Dorsolateral prefrontal cortex (tissue), 122 donors: ENCODE measurements at places on chromosomes 16 and 17. TPM values are rescaled to one million over a fixed set of nuclear protein-coding genes. Genes with fewer than 3 reads are reported as not detected.

PPP1R1B gene
- 238 TPM for total RNA-seq

CCDC78 gene
- total RNA-seq = 4.4 TPM

ALOX15 gene
- 2.3 TPM for total RNA-seq

ATP2A1 gene
- total RNA-seq = 0.71 TPM

CHST4 gene
- total RNA-seq = 0.46 TPM

CIITA gene
- 8.8 TPM for total RNA-seq

RHBDL1 gene
- total RNA-seq = 27.8 TPM

TBC1D16 gene
- total RNA-seq = 31.6 TPM

GRCh38 chr17:50185631-50186471, 15.6 kb downstream of the COL1A1 start:
- no peak for DNase-seq

DNA sequence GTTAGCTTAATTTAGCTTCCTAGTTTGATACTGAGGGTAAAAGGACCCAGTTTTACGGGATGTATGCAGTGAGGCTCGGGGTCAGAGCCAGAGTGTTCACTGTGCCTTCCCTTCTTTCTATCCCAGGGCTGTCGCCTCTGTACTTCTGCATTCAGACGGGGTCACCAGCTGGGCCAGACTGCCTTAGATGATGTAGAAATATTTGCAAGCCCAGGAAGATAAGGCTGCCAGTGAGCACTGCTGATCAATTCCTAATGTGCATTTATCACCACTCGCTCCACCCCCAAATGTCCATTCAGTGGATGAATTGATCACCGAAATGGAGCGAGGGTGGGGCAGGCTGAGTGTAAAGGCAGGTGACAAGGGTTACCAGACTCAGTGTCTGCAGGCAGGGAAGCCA, 9.1 kb downstream of the SHISA6 start:
- no peak for DNase-seq

DNA sequence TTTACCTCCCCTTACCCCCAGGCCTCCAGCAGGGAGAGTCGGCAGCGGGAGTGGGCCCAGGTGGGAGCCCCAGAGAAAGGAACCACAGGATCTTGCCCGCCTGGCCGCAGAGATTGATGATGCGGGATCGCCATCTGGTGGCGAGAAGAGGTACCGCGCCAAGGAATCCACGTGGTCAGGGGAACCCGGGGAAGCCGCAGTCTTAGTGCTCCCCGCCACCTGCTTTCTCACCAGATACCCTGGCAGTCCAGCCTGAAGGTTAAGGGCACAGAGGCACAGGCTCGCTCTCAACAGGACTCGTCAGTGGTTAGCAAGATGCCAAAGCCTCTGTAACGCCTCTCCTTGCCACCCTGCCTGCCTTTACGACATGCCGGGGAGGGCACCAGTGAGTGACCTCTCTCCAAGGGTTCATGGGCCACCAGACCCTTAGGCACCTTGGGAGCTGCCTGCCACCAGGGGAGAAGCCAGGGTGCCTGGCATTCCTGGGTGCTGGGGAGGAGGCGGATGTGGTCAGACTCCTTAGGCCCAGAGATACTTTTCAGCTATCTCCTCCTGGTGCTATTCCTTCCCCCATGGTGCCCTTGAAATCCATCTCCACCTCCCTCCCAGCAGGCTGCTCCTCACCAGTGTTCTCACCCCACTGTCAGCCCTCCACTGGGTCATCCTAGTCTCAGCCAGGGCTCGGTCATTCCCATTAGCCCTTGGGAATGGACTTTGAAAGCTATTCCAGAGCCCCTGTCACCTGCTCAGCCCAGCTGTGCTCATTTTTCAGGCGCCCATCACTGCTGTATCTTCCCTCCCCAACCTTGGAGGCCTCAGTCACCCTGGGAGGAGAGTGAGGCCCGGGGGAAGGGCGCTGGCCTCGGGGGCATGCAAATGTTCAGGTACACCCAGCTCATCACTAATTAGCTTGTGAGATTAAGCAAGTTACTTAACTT, 5.5 kb upstream of the RHBDF2 start:
- DNase-seq = peak; percentile 84

GRCh38 chr16:85449191-85449884, 163.8 kb upstream of the GSE1 start:
- DNase-seq = no peak

- DNase-seq = no peak
These were observed 15.8 kb upstream of the OGFOD3 start for GRCh38 chr17:82434216-82434565.

DNA sequence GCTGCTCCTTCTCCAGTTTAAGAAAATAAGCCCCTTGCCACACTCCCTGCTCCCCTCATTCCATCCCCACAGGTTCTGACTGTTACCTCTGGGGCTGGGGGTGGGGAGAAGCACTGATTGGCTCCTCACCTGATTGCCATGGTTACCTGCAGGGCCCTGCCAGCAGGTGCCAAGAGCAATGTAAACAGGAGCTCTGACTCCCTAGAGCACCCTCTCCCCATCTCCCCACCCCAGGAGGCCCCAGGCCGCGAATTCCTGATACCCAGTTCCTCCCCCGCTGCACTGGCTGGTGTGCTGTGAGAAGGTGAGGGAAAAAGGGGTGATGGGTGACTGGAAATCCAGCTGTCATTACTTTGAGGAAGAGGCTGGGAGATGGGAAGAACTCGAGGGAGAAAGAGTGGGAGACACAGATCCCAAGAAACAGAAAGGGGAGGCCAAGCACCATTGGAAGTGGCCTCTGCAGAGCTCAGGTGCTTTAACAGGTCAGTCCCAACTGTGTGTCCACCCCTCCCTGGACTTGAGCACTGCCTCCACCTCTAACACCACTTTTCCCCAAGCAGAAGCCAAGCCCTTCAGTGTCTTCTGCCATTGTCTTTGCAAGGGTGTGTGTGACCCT, 4.5 kb downstream of the PCGF2 start:
- no peak for DNase-seq

DNA sequence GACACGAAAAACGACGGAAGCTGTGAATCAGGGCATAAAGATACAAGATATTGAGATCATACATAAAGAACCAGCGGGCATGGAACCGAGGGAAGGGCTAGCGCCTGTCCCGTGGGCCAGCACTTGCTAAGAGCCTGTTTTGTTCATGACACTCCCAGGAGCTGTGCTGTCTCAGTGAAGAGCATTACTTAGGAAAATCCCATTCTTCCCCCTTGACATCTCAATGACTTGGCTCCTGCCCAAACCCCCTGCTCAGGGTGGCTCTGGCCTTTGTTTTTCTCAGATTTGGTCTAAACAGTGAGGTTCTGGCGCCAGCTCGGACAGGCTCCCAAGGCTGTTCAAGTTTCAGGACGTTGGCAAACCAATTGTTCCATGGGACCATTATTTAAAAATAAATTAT, 79.1 kb upstream of the SEC14L1 start:
- no peak for DNase-seq

DNA sequence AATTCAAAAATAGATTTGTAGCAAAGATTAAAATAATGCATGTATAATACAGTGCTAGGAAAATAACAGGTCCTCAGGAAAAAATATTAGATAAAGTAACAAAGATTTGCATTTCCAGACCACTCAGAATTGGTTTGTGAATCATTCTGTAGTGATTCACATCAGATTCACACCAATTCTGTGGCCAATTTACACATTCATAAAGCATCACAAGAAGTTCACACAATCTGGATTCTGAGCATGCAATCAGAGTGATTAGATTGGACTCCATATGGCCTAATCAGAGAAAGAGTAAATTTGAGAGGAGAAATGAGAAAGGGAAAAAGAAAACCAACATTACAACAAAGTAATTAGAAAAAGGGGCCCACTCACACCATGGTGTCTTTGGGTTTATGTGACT, 36.0 kb upstream of the SLC47A1 start:
- DNase-seq = no peak

- DNase-seq = no peak
These were observed 80.9 kb upstream of the CREBBP start for GRCh38 chr16:3961449-3961849.

- DNase-seq = no peak
These were observed 1.2 kb upstream of the HS3ST6 start for GRCh38 chr16:1919327-1919998.

- DNase-seq = no peak
These were observed 13.8 kb downstream of the ELMO3 start for GRCh38 chr16:67212766-67213165.

- no peak for DNase-seq
These were observed 2.0 kb downstream of the PTX4 start for GRCh38 chr16:1486551-1487390.
